ENCODE measurements at places on chromosomes 7 and 10.

GRCh38 chr7:50812841-50813475, 30.3 kb upstream of the GRB10 start:
- DNase-seq, result no peak

GRCh38 chr7:83807774-83808173, 158.8 kb upstream of the SEMA3E start:
- no peak for DNase-seq

- DNase-seq, result no peak
Observed at GRCh38 chr7:139271718-139272628, 40.9 kb downstream of the UBN2 start.

DNA sequence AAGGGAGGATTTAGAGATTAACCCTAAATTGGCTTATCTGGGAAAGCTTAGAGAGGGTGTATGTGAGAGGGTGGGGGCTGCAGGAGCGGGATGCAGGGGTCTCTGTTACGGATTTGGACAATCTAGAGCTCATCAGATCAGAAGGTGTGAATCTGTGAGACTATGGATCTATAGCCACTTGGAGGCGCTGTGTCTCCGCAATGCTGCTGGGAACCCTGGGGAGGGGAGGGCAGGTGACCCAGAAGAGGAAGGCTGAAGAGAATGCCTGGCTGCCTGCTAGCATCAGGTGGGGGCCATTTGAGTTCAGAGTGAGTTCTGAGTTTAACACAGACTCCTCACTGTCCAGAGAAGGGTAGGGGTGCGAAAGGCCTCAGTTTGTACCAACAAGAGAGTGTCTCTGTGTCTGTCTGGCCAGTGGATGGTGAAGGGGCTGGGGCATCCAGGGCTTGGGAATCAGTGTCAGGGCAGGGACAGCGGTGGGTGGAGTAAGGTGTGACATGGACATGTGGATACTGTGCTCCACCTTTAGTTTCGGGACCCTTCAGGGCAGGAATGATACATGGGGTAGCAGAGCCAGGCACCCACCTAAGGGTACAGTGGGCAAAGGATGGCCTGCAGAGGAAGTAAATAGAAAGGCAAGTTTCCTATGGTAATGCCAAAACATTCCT, 187.3 kb upstream of the PRSS58 start:
- DNase-seq, result no peak

- DNase-seq, result no peak
Observed at GRCh38 chr7:97623333-97623732, 108.6 kb upstream of the TAC1 start.

DNA sequence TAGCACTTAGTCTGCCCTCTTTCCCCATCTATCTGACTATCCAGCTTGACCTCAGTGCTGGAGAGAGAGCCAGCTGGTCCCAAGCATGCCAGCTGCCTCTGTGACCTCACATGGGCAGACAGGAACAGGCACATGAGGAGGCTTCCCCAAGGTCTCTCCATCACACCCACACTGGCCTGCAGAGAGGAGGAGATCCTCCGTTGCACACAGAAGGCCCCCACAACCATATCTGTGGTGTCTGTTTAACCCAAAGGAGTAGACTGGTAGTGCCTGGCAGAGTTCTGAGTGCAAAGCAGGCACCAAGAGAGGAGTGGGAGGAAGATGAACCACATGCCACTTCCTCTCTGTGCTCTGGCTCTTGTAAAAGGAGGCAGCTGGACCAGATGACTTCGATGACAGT, 4.8 kb upstream of the ANK3 start:
- peak; percentile 28 for DNase-seq

DNA sequence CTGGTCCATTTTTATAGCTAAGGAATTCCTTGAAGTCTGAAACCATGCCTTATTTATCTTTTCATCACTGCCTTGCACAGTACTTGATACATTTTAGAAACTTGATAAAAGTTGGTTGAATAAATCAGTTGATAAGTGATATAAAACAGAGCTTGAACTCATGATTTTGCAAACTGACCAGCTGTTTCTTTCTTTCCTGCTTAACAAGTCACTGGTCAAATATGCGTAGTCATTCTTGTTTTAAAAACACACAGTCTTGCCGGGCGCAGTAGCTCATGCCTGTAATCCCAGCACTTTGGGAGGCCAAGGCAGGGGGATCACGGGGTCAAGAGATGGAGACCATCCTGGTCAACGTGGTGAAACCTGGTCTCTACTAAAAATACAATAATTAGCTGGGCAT, 6.3 kb downstream of the TPST1 start:
- no peak for DNase-seq

DNA sequence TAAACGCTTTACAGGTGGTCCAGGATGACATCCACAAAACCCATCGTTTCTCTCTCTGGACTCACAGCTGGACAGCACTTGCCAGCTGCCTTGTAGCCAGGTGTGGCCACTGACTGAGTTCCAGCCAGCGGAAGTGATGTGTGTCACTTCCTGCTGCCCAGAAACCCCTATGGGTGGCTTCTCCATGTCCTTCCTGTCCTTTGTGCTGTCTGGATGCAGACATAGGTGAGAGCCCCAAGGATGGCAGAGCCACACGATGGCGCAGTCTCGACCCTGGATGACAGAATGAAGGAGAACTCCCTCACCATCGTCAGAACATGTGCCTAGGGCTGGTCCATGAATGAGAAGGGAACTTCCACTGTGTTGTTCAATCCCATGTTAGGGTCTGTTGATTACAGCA, 22.1 kb downstream of the NMT2 start:
- no peak for DNase-seq

DNA sequence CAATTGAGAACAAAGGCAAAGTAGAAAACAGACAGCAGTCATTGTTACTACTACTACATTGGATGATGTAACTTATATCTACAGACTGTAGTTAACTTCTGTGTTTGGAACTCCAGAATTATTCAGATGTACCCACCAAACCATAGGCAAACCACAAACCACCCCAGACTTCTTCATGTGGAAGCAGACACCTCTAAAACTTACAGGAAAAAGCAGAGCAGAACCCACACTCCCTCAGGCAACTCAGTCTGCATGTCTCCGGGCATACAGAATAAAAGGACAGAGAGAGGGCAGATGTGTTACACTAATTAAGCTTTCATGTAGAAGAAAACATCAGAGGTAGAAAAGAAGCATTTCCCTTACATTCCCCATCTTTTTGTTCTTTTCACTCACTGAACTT, 9.0 kb downstream of the LSM5 start:
- no peak for DNase-seq

GRCh38 chr10:78309536-78310237, 276.0 kb downstream of the RPS24 start:
- no peak for DNase-seq

DNA sequence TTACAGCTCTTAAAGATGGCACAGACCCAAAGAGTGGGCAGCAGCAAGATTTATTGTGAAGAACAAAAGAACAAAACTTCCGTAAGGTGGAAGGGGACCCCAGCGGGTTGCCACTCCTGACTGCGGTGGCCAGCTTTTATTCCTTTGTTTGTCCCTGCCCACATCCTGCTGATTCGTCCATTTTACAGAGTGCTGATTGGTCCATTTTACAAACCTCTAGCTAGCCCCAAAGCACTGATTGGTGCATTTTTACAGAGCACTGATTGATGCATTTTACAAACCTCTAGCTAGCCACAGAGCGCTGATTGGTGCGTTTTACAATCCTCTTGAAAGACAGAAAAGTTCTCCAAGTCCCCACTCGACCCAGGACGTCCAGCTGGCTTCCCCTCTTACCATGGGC, 16.8 kb upstream of the CCSER2 start:
- no peak for DNase-seq

- no peak for DNase-seq
Observed at GRCh38 chr7:81672872-81673271, 97.0 kb downstream of the HGF start.

Data from amygdala (tissue), 56 donors.